ENCODE measurements at places on chromosomes 4 and X.

DNA sequence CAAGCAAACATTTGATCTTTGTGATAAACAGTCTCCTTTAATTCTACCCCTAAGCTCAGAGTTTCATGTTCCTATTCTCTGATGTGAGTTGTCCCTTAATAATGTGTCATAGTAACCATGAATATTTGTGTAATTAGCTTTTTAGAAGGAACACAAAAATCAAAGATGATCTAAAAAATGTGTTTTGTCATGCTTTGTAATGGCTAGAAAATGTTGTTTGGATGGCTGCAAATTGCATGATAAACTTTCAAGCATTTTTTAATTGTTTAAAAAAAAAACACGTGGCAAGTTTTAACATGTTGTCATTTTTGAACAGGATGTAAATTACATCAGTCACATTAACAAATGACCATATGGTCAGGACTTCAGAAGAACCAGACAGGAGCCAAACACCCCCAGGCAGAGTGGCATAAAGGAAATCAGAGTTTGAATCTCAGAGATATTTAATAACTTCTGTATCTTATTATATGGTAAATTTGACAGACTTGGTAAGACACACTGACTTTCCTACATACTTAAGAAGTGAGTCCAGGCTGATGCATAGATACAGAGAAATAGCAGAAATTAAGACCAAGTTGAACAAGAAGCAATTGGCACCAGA lies 223.9 kb upstream of the VEGFC start:
- no peak for DNase-seq

DNA sequence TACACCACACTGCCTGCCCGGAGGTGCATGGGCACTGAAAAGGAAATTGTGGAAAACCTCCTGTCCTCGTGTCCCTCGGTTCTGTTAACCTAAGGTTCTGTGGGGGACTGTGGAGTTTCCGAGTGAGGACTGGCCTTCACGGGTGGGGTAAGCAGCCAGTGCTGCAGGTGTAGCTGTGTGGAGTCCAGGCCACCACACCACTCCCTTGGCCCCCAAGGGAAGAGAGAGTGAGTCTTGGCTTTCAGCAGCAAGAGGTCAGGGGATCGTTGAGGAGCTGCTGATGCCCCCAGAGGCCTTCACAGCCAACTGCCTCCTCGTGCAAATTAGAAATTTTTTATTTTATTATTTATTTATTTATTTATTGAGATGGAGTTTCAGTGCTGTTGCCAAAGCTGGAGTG lies 20.4 kb downstream of the BEND4 start:
- no peak for DNase-seq

- no peak for DNase-seq
Measured at GRCh38 chrX:97399400-97399799, 515.7 kb downstream of the RPA4 start.

DNA sequence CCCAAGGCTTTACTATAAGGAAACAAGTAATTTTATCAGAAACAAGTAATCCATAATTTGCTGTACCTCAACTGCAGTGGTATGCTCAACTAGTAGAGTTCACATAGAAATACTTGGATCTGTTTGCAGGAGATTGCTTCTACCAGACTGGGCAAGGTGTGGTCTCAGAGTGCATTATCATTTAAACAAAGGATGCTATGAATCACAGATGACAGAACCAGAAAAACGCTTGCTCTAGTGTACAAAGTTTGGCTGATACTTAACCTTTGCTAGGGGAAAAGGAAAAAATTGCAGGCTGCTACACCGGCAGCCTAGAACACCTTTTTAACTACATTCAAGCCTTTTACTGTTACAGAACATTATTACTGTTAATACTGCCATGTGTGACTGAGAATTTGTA lies 97.1 kb downstream of the ENOX2 start:
- no peak for DNase-seq

DNA sequence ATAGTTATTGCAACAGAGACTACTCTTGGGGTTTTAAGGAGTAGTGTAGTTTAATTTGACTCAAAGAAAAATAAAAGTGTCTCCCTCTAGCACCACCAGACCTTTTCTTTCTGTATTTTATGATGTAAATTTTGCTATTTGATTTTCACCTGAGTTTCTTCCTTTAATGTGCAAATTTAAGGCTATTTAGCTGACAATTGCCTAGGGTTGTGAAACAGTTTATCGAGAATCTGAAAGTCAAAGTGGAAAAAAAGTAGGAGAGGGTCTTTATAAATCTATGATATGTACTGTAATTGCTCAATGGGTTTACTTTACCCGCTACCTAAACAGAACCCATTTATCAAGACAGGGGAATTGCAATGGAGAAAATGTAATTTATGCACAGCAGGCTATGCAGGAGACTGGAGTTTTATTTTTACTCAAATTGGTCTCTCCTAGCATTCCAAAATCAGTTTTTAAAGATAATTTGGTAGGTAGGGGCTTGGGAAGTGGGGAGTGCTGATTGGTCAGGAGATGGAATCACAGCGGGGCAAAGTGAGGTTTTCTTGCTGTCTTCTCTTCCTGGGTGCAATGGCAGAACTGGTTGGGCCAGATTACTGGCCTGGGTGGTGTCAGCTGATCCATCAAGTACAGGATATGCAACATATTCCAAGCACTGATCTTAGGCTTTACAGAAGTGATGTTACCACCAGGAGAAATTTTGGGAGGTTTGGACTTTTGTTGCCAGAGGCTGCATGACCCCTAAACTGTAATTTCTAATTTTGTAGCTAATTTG lies 228.6 kb upstream of the TACR3 start:
- no peak for DNase-seq

DNA sequence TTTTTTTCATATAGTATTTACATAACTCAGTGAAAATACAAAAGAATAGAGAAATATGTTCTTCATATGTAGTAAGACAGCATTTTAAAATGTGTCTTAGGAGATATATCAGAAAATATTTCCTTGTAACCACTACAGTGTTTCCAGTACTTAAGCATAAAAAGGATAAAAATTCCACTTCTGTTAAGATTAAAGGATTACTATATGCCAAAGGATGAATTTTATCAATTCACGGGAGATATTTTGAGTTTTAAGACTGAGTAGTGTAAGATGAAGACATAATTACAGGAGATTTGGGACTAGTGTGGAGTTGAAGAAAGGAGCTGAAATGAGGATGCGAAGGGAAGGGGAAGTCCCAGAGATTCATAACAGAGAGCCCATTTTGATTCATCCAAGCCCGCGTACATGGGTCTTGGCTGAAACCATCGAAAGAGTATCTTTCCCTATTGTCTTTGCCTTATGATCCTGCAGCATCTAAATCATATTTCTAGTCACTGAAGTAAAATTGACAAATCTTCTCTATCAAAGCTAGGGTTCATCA lies 58.7 kb downstream of the MAD2L1 start:
- no peak for DNase-seq

DNA sequence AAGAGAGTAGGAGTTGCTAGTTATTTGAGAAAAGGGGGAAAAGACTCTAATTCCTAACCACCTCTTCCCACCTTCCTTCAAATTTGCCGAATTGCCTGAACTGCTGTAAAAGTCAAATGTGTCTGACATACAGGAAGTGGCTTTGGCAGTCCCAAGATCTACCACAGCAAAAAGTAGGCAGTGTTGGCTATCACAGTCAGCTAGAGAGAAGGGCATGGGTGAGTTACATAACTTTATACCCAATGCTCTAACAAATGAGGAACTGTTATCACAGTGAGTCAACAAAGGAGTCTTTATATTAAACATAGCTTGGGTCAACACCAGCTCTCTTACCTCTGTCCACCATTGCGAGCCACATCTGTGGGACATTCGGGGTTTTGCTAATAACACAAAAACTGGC lies 2.4 kb upstream of the MBNL3 start:
- DNase-seq, result no peak

DNA sequence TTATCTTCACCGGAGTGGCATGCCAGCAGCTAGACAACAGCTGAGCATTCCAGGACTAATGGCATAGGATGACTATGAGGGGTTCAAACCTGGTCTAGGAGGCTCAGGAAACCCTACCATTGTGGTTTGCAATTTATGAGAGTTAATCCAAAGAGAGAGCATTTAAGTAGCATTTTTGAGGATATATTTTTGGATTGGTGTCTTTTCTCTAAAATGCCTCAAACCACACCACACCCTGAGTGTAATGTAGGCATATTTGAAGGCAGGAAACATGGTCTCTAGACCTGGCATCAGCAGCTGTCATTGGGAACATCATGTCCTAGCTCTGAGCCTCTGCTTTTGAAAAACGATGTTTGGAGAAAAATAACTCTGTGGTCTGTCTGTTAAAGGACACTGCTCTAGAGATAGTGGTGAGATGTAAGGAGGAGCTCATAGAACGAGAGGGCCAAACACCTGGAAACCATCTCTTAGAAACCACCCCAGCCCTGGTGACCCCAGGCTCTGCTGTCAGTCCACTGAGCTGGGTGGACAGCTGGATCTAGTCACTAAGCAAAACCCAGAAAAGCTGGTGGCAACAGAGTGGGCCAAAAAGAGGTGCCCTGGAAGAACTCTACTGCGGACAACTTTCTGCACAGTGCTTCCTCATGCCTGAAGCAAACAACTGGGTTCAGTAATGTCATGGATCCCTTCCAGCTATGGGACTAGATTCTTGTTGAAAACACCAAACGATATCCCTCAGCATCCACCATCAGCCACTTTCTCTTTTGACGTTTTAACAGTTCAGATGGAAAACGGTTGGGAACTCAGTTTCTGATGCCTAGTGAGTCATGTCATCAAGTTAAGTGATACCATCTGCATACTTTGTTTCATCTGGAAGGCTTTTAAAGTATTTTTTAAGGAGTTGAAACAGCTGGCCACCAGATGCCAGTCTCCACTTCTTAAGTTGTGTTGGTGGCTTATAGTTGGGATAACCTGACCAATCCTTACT lies 100.2 kb upstream of the C1QTNF7 start:
- DNase-seq, result no peak

Measured in stimulated activated CD4-positive, alpha-beta T cell treated with anti-CD3 and anti-CD28 coated beads, Interleukin-15, amount 100 ng/mL, for 1 hour (primary cell).